ENCODE measurements at places on chromosomes 7 and 10.

DNA sequence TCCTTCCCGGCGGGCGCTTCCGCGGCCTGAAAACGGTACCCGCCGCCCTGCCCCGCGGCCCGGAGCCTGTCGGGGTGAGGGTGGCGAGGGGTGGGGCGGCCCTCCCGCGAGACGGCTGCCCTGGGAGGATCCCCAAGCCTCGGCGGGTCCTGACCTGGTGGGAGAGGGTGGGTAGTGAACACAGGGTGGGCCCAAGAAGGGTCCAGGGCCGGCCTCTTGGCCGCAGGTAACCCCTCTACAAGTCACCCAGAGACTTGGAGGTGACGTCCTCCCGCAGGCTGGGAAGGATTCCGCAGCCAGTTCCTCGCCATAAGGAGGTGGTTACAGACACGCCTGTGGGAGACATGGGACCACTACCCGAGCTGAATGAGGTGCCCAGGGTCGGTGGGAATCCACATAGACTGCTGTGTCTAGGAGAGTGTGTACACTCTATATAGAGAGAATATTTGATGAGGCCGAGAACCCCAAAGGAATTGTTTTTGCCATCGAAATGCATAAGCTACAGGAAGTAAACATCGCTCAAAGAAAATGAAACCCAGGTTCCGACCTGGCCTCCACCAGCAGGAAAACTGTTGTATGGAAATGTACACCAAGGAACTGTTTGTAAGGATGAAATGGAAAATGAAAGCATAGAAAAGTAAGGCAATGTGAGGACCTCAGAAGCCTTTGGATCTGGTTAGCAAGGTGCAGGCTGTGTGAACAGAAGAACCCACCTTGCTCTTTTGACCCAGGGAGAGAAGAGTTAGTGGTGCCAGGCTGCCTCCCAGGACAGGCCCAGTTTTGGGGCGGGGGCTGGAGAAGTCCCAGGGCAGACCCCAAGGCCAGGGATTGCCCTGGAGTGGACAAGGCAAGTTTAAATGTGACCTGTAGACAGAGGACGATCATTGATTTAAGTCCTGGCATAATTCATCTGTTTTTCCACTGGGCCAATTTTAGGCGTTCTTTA, 659 bp downstream of the OPTN start:
- no peak for DNase-seq

DNA sequence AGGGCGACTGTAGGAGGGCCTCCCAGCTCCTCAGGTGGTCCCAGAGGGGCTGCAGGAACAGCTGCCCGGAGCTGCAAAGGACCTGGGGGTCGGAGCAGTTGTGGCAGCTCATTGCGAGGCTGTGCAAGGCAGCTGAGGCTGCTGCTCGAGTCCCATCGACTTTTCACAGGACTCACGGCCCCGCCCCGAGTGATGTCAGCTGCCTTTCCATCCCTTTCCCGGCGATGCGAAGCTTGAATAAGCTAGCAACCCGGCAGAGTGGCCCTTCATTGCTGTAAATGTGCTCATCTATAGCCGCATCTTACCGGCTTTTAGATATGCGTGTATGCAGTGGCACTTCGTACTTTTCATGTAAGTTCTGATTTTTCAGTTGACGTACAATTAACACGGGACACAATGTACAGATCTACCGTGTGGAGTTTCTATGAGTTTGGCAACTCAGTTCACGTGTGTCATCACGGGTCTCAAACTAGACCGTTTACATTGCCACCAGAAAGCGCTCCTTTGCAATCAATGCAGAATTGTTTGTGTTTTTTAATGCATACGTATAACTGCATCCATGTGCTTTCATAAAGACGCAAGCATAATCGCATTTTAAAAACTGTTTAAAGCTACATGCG, at the start of gene CH25H:
CH25H (minus strand) TSS at position 137 of the 620 bp plus-strand sequence; CDS start at position 112, 25 bp downstream.
- peak; percentile 19 for DNase-seq

GRCh38 chr7:155109121-155109520, 39.0 kb downstream of the HTR5A start:
- no peak for DNase-seq

DNA sequence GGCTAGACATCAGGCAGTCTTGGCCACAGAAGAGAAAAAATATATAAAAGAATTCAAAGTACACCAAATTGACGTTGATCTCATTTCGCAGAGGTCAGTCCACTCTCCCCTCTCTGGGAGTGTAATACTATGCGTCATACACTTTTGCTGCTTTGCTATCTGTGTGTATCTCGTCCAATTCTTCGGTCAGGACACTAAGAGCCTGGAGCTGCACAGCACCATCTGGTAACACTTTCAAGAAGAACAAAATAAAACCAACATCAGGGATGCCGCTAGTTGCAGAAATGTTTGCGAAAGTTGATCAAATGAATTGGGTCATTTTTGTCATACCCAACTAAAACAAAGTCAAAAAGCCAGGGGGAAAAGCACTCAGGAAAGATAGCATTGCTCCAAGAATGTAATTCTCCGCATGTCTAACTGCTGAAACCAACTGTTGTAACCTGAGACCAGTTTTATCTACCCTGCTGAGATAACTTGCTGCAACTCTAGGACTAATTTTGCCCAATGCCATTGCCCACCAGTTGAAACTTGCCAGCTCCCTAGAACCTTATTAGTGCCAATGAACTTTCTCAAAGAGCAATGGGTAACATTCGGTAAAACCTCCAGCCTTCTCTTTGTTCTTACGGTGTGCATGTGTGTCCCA, 23.0 kb downstream of the TMEM176A start:
- DNase-seq: no peak

- peak; percentile 17 for DNase-seq
Measured at GRCh38 chr7:118153551-118154177, 30.3 kb upstream of the LSM8 start.

GRCh38 chr7:106947244-106947728, 82.2 kb downstream of the PIK3CG start:
- peak; percentile 78 for DNase-seq

GRCh38 chr10:86003201-86003621, 363.4 kb downstream of the GRID1 start:
- DNase-seq: no peak
